ENCODE measurements at places on chromosomes 4 and X.
A peak's percentile ranks its signal among the peaks of the same experiment; 100 is the strongest.

DNA sequence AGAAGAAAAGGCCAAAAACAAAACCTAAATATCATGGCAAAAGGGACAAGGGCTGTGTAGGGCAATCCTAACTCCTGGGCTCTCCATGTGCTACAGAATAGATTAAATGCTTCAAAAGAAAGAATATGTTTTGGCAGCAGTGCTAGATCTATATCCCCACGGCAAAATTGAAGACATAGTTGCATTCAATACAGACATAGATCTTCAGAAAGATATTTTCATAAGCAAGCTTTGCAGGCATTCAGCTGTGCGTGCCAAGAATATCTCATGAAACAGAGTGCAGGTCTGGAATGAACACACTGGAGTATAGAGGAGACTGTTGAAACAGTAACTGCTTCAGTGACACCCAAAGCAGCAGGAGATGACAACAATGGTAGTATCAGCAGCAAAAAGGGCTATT is 1476.9 kb downstream of the ARAP2 start:
- DNase-seq: no peak

DNA sequence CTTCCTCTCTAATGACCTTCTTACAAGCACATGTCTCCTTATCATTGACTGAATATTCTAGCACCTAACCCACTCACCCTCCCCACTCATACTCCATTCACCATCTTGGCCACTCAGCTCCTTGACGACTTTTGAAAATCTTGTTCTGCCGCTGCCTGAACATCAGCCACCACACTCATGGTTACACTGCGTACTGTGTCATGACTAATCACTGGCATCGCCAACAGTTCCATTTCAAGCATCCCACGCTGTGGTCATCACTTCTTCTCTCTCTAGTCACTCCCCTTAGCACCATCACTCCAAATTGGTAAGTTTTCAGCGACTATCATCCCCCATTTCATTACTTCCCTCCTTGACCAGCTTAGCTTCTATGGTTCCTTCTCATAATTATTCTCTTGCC is 352.8 kb downstream of the MAPK10 start:
- no peak for DNase-seq

- DNase-seq: no peak
Measured at GRCh38 chr4:57051095-57051494, 59.1 kb downstream of the IGFBP7 start.

DNA sequence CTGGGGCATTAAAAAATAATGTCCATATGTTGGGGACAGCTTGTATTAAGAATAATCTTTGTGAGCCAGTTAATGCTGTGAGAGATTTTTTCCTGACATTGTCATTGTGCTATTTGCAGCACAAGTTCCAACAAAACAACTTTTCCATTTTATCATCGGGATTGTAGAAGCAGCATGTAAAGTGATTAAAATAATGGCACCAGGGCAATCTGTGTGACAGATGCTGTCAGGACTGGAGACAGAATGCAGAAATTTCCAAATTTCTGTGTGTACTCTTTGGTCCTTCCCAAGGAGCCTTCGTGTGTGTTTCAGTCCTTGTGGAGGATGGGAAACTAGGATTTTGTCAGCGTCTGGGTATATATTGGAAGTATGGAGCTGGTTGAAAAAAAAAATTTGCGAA is 101.5 kb upstream of the LIMCH1 start:
- DNase-seq: no peak

DNA sequence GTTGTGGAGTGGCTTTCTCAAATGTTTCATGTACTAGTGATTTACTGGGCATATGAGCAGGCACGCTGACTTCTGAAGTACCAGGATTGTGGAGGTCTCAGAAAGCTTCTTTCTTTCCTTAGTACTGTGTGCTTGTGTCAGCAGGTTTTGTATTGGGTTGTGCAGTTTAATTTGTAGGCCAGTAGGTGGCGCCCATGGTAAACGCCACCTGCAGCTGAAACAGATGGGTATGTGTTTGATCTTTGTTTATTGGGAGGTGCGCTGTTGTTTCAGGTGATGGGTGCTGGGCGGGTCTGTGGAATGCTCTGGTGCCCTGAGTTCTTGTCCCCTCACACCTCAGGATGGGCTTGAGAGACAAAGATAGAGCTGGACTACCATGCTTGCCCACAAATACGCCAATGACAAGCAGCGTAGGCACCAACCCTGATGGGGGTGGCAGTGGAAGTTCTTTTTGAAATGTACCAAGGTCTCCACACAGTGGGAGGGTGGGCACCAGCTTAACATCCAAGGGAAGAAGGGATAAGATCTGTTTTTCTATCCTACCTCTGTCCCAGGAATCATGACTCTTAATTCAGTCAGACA is 141.5 kb downstream of the RPS6KA6 start:
- DNase-seq: no peak

- no peak for DNase-seq
Measured at GRCh38 chrX:123779908-123780396, 47.1 kb upstream of the THOC2 start.

GRCh38 chr4:5995901-5996623 is 22.2 kb downstream of the C4orf50 start:
- no peak for DNase-seq

- DNase-seq: no peak
Measured at GRCh38 chr4:53011259-53011905, 149.3 kb downstream of the RASL11B start.

GRCh38 chr4:123299212-123299691 is 97.3 kb upstream of the SPRY1 start:
- DNase-seq: no peak

DNA sequence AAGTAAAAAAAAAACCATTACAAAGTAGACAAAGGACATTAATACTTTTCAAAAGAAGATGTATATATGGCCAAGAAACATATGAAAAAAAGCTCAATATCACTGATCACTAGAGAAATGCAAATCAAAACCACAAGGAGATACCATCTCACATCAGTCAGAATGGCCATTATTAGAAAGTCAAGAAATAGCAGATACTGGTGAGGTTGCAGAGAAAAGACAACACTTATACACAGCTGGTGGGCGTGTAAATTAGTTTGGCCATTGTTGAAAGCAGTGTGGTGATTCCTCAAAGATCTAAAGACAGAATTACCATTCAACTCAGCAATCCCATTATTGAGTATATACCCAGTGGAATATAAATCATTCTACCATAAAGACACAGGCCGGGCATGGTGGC is 39.3 kb downstream of the TASL start:
- no peak for DNase-seq

GRCh38 chr4:5098176-5098575 is 46.9 kb downstream of the STK32B start:
- DNase-seq: no peak

- no peak for DNase-seq
Measured at GRCh38 chr4:53558065-53558801, 33.1 kb downstream of the LNX1 start.

DNA sequence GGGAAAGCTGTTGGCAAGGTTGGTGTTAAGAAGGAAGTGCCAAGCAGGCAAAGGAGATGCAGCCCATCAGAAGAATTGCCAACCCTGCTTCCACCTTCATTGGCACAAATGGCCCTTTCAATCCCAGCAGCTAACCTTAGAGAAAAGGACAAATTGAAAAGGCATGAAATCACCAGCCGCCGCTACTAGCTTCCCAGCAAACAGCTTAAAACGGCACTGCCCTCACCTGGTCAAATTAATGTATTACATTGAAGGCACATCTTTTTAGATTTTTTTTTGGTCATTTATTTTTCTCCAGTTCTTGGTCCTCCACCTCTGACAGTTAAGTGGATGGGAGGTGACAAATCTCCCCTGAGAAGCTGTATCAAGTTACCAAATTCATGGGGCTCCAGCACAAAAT is 51.0 kb upstream of the NHSL2 start:
- DNase-seq: peak; percentile 14

DNA sequence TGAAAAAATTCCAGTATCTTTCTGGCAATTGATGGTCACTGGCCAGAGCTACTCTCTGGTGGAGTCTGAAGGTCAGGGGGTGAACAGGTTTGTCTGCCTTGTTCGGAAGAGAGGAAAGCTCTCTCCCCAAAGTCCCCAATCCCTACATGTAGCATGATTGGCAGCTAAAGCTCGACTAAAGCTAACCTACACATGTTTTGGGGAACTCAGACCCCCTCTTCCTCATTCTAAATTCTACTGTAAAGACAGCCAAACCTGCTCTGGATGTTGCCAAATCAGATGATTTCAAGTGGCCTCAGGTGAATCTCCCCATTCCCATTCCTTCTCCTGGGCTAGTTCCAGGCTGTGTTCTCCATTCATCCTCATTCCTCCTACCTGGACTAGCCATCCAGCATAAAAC is 84.1 kb downstream of the MSN start:
- DNase-seq: no peak

DNA sequence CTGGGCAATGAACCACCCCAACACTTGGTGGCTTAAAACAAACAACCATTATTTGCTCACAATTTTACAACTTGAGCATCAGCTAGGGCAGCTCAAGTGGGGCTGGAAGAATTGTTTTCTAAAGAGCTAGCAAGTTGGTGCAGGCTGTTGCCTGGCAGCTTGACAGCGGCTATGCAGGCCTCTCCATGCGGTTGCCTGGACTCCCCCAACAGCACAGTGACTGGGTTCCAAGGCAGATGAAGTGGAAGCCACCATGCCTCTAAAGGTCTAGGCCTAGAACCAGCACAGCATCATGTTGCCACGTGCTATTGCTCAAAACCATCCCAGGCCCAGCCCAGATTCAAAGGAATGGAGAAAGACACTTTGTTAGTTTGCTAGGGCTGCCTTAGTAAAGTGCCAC is 114.8 kb downstream of the BCOR start:
- no peak for DNase-seq

- no peak for DNase-seq
Measured at GRCh38 chr4:3286335-3287175, 6.3 kb upstream of the RGS12 start.

GRCh38 chrX:2614911-2615310 is 76.2 kb upstream of the CD99 start:
- no peak for DNase-seq

DNA sequence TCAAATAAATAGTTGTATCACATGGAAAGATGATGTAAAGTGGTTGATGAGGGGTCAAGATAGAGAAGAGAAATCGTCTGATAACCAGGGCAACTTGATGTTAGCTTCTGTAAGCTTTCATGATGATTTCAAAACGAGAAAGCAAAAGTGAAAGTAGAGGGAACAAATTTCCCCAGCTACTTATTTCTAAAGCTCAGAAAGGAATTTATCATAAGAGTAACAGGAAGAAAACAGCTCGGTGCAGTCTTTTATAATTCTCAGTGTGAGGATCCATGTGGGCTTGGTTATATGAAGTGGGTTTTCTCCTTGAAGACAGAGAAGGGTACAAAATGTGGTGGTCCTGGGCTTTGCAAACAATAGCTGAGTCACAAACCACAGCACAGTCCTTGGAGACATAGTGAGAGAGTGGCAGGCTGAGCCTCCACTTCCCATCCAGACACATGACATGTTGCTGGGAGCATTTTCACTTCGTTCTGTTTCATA is 32.1 kb upstream of the GLRA2 start:
- no peak for DNase-seq

GRCh38 chr4:78337244-78338020 is 214.1 kb upstream of the ANXA3 start:
- no peak for DNase-seq

DNA sequence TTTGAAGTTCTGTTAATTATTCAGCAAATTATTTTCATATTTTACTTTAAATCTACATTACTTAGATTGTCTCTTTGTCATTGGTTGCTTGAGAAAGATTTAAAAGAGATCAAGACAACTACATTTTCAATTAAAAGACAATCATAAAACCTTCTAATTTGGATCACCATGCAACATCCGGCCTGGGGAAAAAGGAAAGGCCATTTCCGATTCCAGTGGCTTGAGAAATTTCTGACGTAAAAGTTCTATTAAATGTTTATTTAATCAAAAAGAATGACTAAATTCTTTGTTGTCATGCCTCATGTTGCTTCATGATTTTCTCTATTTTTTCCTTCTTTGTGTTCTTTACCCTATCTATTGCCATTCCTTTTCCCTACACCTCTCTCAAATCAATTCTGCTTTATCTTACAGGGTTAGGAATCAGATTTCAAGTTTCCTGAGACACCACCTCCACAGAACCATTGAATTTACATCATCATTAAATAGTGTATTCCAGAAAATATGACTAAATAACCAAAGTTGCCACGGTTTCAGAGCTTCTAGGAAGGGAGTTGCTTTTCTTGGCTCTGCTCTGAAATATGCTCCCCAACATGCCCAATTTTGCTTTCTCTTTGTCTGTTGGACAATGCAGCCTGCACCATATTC is 124.6 kb upstream of the ACSL4 start:
- no peak for DNase-seq

- DNase-seq: no peak
Measured at GRCh38 chr4:139933541-139933940, 220.4 kb downstream of the MAML3 start.

DNA sequence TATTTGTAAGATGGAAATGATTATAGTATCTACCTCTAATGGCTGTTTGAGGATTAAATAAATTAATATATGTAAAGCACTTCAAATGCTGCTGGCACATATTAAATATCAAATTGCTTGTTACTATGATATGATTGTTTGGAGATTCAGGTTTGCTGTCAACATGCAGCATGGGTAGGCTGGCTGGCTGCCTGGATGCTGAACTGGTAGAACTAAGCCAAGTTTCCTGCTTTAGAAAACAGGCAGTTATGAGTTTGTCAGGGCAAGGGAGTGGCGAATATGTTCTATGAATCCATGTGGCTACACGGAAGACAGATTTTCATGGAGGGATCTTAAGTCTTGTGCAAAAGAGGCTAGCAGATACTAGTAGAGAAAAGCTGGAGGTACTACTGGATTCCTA is 239.6 kb downstream of the GBA3 start:
- no peak for DNase-seq

DNA sequence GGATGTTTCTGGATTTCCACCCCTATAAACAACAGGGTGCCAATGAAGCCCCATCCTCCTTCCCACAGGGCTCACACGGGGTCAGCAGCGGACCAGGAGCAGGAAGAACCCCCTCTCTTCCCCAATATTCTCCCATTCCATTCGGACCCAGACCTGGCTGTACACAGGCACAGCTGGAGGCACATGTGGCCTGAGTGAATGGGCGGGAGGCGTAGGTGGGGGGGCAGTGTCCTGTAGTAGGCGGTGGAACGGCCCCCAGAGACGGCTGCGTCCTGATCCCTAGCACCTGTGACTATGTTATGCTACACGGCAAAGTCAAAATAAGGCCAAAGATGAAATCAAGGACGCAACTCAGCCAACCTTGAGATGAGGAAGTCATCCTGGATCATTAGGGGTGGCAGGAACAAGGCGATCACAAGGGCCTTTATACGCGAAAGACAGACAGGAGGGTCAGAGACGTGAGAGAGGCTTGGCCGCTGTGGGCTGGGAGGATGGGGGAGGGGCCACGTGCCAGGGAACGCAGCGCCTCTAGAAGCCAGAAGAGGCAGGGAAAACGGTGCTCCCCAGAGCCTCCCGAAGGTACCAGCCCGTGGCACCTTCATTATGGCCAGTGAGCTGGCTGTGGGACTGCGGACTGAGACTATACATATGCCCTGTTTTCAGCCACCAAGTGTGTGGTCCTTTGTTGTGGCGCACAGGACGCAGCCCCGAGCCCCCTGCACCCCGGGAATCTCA is 75.6 kb downstream of the WFS1 start:
- DNase-seq: no peak

GRCh38 chr4:16029262-16029661 is 54.6 kb downstream of the PROM1 start:
- no peak for DNase-seq
